ENCODE measurements at places on chromosomes 7 and 10.

GRCh38 chr7:74083928-74084721, 521 bp downstream of the LIMK1 start:
- DNase-seq: peak; percentile 37

- no peak for DNase-seq
Measured at GRCh38 chr10:59631882-59632807, 77.5 kb downstream of the SLC16A9 start.

DNA sequence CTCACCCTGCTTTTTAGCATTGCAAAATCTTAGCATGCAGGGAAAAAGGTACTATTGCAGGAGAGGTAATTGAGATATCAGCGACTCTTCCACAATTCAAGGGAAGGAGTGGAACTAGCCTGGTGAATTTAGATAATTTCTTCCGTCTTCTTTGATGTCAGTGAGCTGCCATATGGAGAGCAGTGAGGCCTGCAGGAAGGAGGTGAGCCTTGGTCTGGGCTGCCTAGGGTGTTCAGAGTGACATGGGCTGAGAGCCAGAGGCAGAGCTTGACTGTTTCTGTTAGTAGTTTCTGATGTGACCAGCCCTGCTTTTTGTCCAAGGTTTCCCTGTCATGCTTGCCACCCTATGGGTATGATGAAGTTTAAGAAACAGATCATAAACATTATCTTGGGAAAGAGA, 28.6 kb downstream of the KAT6B start:
- DNase-seq: no peak

DNA sequence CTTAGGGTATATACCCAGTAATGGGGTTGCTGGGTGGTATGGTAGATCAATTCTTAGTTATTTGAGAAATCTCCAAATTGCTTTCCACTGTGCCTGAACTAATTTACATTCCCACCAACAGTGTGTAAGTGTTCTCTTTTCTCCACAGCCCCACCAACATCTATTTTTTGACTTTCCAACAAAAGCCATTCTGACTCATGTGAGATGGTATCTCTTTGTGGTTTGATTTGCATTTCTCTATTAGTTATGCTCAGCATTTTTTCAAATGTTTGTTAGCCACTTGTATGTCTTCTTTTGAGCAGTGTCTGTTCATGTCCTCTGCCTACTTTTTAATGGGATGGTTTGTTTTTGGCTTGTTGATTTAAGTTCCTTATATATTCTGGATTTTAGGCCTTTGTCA, 66.4 kb downstream of the MGAM2 start:
- DNase-seq: no peak

DNA sequence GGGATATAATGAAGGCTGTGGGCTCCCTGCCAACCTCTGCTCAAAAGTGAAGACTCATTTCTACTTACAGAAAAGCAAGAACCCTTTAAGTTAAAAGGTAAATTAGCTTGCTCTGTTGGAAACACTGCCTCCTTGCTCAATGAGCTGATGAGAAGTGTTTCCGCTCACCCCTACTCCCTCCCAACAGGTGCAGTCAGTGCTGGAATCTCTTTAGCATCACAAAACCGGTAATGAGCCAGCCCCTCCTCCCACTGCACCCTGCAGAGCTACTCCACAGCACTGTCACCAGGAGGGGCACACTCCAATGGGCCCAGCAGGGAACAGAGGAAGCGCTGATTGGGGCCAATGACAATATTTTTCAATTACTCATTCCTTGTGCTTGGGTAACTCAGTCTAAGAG, 262.5 kb downstream of the TCERG1L start:
- DNase-seq: no peak

DNA sequence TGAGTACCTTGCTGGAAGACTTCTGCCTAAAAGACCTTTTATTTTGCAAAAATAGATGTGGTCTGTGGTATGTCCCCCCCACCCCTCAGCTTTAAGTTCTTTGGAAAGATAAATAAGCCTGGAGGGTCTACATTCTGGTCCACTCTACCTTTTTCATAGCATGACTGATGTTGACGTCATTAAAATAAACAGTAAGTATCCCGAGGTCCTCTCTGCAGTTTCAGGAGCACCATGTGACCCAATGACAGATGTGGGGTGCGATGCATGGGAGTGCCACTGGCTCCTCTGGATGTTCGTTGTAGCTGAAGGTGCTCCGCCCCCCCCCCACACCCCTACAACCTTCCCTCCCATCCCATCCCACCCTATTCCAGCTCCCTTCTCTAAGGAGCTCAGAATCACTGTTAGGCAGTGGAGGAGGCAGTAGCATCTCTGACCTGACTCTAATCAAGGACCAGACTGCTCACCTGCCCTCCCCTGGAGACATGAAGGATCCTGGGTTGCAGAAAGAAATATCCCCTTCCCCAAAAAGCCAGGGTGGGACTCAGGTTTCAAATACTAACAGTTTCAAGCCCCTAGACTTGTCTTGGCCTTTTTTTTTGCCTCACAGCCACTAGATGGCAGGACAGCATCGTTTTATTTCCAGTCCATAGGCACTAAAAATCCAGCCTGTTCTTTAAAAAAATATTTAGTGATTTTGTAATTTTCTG, 25.1 kb downstream of the CASP7 start:
- DNase-seq: no peak

GRCh38 chr7:44068054-44068453, 2.7 kb upstream of the PGAM2 start:
- DNase-seq: no peak

DNA sequence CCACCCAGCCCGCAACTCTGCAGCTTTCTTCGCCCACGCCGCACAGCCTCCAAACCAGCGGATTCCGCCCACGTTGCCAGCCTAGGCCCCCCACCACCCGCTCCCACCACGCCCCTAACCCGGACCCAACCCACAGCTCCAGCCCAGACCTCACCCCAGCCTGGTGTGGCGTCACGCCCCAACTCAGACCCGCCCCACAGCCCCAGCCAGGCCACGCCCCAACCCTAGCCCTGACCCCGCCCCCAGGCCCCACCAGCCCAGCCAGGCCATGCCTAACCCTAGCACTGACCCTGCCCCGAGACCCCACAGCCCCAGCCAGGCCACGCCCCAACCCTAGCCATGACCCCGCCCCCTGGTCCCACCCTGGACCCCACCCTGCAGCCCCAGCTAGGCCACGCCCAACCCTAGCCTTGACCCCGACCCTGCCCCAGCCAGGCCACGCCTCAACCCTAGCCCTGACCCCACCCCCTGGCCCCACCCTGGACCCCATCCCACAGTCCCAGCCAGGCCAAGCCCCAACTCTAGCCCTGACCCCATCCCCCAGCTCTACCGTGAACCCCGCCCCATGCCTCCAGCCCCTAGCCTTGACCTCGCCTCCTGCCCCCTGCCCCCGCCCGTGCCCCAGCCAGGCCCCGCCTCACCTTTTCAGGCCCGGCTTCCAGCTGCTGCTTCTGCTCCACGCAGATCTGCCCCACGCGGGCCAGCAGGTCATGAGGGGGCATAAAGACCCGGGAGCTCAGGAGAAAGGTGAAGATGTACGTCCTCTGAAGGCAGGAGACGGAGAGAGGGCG, 64.0 kb downstream of the RASGEF1A start:
- no peak for DNase-seq

- no peak for DNase-seq
Measured at GRCh38 chr10:104446151-104446550, 92.5 kb downstream of the CFAP58 start.

- DNase-seq: no peak
Measured at GRCh38 chr10:110170142-110170971, 37.0 kb upstream of the MXI1 start.

DNA sequence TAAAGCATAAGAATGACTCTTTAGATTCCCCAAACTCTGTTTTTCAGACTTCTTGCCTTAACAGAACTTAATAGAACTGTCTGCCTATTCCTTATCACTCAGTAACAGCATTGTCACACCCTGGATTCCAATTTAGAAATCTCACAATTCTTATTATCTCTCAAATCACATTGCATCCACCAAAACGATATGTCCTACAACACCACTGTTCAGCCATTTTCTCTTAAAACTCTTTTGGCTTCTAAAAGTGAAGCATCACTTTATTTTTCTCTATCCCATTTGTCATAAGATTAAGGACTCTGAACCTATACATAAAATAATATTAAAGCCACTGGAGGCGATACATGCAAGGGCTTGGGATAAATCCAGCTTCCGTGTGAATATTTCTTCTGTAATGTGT, 1.2 kb upstream of the CPED1 start:
- no peak for DNase-seq

GRCh38 chr7:155794196-155794595, 18.1 kb downstream of the SHH start:
- DNase-seq: no peak

DNA sequence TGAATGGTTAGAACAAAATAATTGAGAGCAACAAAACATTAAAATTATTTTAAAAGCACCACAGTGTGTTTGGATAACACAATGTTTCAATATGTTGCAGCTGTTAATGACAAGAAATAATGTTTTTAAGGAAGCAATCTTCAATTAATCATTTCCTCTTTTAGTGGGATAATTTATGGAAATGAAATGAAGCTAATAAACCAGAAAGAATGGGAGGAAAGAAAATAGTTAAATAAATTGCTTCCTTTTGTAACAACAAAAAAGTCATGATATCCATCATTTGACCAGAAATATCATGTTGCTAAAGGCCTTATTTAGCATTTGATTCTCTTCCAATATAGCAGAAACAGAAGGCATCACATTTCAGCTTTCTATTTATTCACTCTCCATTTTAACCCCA, 224.5 kb downstream of the SEMA3A start:
- DNase-seq: no peak

DNA sequence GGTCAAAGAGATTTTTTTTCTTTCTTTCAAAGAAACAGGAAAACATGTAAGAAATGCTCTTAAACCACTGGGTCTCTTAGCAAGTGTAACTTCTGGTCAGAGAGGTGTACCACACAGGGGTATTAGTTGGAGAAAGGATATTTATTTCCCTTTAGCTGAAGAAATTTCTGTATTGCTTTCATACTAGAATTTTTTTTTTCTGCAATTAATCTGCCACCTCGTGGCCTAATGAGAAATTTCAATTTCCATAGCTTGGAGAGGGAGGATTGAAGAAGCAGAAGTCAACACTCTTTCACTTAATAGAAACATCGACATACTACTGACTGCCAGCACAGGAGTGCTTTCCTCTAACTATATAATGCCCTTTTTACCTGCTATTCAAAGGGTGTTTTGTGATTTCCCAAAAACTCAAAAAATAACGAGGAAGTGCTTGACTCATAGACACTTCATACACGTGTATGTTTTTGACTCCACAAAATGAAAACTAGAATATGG, 177.6 kb upstream of the NAMPT start:
- peak; percentile 26 for DNase-seq

DNA sequence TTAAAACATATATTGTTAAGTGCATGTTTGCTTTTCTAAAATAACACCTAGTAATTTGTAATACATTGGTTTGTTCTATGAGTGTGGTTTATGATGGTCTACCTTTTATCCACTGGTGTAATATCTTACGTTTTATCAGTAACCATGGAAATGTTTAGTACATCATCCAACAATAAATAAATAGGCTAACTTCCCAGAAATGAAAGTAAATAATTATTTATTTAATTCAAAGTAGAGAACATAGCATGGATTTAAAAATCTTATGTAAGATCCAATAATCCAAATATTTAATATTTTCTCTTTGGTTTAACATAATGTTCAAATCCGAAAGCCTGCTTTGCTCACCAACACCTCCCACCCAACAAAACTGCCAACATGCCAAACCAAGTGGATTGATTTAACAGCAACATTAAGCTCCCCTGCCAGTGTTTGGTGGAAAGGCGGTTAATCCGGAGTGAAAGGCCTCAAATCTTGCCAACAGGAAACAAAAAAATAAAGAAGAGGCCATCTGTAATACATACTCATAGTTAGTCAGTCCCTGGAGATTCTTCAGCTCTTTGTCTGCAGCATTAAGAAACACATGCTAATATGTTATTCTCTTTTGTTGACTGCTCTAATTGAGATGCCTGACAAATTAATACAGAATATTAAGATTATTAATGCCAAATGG, 897.8 kb downstream of the CNTNAP2 start:
- DNase-seq: no peak

DNA sequence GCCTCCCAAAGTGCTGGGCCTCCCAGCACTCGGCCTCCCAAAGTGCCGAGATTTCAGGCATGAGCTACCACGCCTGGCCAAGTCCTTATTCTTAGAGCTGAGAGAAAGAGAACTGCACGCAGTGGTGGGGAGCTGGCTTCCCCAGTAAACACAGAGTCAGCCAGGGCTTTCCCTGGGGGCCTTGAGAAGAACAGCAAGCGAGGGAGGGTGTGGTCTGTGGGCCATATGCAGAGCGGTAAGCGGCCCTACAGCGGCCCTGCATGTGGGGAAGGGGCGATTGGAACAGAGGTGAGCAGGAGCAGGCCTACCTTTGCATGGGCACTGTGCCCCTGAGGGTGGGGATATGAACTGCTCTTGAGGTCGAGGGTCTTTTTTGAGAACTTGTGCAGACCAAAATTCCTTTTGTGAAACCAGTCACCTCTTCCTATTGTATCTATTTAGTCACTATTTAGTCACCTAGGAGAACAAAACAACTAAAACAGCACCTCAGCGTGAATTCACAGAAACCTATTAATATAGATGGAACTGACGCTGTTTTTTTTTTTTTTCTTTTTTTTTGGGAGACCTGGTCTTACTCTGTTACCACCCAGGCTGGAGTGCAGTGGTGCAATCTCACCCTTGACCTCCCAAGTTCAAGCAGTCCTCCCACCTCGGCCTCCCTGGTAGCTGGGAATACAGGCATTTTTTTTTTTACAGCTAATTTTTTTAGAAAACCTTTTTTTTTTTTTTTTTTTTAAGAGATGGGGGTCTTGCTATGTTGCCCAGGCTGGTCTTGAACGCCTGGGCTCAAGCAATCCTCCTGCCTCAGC, 36.9 kb upstream of the SH2D4B start:
- no peak for DNase-seq

- no peak for DNase-seq
Measured at GRCh38 chr10:51617576-51618235, 81.7 kb downstream of the CSTF2T start.

GRCh38 chr10:127578961-127579305, 29.8 kb downstream of the NPS start:
- DNase-seq: no peak

DNA sequence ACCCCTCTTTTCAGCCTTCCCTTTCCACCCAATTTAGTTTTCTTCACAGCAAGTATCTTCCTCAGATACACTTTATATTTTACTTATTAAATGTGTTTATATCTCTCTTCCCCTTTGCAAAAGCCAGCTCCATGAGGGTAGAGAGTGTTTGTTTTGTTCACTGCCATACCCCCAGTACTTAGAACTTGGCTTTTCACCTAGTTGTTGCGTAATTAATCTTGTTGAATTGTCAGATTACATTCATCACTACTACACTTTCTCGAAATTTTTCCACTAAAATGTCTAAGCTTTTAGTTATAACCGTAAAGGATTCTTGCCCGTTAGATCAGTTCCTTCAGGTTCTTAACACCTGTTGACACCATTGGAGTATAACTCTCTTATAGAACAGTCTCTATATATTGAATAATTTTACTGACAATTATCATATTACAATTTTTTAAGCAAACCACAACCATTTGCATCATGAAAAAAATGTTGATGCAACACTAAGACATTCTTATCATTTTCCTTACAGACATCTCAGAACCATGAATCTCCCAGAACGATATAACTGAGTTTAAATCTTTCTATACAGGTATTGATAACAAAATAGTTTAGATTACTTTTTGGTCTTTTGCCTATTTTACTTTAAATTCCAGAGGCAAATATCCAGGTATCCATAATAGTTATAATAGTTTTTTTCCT, 29.9 kb downstream of the VWDE start:
- no peak for DNase-seq

GRCh38 chr7:135147341-135147898, 452 bp upstream of the TMEM140 start:
- no peak for DNase-seq

All from HTR-8/SVneo (cell line).